ENCODE measurements at places on chromosomes 12 and 14.

- DNase-seq: no peak
Observed at GRCh38 chr12:65205886-65206285, 36.5 kb downstream of the LEMD3 start.

DNA sequence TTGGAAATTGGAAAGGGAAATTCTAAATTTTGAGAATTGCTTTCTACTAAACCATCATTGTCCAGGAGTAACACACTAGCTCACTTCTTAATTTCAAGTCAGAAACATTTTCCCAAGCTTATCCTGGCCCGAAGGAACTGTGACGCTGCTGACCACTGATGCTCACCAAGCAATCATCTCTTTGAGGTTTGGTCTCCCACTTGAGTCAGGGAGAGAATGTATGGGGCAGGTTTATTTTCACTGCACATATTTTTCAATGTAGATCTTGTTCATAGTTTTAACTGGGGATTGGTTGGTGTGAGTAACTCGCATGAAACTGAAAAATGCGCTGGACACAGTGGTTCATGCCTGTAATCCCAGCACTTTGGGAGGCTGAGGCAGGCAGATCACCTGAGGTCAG, 12.9 kb upstream of the RNASE10 start:
- DNase-seq: no peak

GRCh38 chr12:93634416-93634815, 42.8 kb upstream of the CRADD start:
- DNase-seq: no peak

- no peak for DNase-seq
Observed at GRCh38 chr14:36504771-36505175, 15.3 kb downstream of the NKX2-1 start.

DNA sequence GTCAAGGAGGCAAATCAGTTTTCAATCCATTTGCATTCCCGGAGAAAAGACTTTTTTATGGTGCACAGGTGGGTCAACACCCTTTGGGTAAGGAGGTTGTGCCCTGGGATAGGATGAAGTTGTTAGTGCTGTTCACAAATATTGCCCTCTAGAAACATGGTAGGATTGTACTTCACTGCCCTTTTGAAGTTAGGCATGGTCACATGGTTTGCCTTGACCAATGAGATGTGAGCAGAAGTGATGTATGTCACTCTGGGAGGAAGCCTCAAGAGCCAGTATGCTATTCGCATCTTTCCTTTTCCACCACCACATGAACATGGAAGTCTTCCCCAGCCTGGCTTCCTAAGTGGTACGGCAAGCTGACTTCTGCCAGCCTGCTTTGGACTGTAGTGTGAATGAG, 182.7 kb downstream of the TMX1 start:
- no peak for DNase-seq

DNA sequence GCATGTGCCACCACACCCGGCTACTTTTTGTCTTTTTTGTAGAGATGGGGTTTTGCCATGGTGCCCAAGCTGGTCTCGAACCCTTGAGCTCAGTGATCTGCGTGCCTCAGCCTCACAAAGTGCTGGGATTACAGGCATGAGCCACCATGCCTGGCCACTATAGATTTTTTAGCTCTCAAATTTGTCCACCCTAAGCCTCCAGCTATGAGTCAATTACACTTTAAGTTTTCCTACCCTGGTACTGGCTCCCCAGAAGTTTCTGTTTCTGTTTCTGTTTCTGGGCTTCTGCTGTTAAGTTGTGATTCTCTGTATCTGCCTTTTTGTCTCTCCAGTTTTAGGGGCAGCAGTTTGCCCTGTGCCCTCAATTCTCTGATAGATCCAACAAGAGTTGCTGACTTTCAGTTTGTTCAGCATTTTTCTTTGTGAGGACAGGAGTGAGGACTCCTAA, 4.4 kb upstream of the TINF2 start:
- no peak for DNase-seq

DNA sequence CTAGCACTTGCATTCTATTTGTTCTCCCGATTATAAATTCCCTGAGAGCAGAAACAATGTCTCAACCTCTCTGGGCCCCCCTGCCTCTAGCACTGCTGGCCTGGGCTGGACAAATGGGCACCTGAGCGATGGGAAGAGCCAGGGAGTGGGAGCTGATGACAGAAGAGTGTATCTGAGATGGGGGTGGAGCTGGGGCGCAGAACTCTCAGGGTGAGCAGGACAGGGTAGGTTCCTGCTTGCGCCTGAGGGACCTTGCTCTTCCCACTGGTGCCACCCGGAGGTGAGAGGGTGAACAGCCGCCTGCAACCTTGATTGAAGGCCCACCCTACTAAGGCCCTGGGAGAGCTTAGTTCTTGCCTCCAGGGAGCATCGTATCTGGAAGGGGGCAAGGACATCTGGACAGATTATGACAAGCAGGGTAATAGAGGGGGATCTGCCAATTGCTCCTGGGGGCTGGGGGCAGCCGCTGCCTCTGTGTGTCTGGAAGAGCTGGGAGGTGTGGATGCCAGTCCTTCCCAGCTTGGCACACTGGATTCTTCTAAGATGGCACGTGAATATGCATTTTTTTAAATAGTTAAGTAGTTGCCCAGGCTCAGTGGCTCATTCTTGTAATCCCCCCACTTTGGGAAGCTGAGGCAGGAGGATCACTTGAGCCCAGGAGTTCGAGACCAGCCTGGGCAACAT, 43.0 kb upstream of the TSPAN9 start:
- DNase-seq: peak; percentile 70

GRCh38 chr12:25469368-25469767, 83.7 kb downstream of the LMNTD1 start:
- no peak for DNase-seq

DNA sequence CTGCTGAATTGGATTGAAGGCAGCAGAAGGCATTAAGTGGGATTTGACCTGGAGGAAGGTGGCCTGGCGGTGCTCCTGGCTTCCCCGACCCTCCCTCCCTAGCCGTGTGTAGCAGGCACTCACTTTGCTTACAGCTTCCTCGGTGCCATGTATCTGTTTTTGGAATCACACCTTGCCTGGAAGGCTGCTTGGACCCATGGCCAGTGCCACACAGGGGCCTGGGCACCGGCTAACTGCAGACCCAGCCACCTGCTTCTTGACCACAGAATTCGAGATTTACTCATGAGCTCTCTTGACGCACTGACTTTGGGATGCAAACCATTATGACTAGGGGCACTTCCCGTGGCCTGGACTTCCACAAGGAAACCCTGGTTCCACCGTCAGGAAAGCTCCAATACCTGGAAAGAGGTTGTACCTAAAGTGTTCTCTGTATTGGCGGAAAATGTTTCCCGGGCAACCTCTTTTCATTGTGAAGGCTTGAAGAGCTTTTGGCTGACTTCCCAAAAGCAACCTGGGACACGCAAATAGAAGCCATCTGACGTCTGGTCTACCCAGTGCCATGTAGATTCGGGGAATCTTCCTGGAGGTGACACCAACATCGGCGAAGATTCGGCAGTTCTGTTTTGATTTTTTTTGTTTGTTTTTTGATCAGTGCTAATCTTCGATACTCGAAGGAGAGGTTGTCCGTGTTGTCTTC, 125.6 kb upstream of the RTL1 start:
- DNase-seq: no peak

GRCh38 chr12:126811391-126811790, 1455.6 kb upstream of the TMEM132C start:
- DNase-seq: no peak

DNA sequence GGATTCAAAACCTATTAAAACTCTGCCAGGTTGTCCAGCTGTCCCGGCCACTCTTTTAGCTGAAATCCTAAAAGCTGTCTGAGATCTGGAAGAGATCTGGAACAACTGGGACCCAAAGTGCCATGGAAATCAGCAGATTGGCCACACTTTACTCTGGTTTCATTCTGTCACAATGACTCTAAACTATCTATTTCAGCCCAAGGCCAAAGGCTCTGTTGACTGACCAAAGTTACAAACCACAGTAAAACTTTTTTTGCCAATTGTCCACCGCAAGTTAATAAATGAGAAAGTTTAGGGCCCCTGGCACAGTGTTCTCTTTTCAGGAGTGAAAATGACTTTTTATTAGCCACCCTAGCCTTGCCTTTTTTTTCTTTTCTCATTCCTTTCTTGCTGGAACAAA, 113.4 kb upstream of the CPM start:
- DNase-seq: no peak

DNA sequence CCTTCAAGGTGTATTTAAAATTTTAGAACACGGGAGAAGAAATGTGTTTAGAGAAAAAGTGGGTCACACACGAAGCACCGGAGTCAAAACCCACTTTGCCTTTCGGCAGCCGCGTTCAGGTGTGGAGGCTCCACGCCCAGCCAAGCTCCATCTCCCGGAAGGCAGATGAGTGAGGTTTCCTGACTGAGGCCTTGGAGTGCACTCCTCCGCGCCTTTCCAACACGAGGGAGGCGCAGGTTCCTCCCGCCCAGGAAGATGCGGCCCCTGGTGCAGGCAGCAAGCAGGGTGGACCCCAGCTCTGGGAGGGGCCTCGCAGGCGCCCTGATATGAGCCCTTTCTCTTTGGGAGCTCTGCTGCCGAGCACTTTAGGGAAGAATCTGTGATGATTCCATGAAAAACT, 22.5 kb downstream of the MTA1 start:
- no peak for DNase-seq

GRCh38 chr12:67540920-67541624, 107.5 kb upstream of the DYRK2 start:
- DNase-seq: no peak

DNA sequence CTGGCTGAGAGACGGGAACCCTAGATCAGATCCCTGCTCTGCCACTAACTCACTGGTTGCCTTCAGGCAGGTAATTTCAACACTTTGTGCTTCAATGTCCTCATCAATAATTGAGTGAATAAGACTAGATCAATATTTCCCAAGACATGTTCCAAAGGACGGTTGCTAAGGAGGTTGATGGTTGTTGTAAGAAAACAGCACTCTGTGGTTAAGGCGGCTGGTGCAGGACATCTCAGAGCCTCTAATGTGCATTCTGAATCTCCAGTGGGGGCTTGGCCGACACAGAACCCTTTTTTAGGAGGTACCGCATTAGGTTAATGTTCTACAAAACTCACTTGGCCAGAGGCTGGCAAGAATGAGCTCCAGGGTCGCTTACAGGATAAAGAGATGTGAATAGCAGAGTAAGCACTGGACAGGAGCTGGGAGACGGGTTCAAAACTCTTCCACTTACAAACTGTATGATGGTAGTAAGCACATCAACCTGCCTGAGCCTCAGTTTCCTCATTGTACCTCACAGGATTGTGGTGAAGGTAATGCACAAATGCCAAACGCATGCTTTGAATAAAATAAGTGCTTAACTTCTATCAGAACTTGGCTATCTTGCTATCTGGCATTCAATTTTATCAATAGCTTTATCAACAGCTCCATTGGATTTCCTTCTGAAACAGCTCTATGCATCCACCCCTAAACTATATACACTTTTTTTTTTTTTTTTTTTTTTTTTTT, 136.9 kb upstream of the PARP11 start:
- DNase-seq: no peak

DNA sequence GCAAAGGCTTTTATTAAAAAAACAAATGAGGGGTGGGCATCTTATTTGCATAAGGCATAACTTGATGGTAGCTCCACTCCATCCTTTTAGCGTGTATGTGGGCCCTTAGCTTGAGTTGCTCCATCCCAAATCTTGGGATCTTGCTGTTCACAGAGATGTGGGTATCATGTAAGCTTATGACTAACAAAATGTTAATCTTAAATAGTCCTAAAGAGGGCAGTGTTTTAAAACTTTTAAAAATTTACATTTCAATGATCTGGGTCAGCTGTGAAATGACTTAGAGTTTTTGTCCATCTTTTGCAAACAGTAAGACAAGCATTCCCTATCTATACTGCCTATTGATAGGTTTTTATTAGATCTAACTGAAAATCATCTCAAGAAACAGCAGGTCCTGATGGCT, 86.0 kb downstream of the SLCO1A2 start:
- peak; percentile 26 for DNase-seq

DNA sequence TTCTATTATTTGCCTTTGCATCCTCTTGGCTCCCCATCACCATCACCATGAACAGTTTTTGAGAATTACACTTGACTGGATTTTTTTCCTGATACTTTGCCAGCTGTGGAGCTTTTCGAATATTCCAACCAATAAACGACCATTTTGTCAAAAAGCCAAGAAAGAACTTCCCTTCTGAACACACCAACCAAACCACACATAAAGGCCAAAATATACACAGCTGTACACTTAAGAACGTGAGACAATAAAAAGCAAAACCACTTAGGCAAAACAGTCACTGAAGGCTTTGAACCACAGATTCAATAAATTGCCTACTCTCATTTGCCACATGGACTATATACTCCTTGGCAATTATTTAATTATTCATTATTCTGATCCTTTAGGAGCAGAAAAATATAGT, 1.1 kb downstream of the C14orf93 start:
- DNase-seq: no peak

DNA sequence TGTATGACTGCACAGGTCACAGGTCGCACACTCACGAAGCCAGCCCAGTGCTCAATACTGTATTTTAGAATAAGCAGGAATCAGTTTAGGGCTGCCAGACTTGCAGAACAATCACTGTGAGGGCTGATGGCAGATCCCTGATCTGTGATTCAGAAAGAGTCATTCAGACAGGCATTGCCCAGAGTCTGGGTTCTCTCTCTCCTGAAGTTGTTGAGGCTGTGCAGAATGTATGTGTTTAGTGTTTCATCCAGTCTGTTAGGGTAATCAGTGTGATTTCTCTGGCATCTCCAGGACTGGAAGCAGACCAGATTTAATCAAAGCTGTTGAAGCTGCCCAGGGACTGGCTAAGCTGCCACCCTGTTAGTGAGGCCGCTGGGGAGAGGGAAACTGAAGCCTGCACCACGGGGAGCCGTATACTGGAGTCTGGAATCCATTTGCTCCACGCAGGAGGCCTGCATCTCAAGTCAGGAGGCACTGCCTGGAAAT, 69.3 kb downstream of the ETV6 start:
- no peak for DNase-seq

- DNase-seq: no peak
Observed at GRCh38 chr12:52247622-52248540, 14.8 kb downstream of the KRT7 start.

GRCh38 chr14:72850360-72850759, 43.5 kb downstream of the DPF3 start:
- DNase-seq: no peak

DNA sequence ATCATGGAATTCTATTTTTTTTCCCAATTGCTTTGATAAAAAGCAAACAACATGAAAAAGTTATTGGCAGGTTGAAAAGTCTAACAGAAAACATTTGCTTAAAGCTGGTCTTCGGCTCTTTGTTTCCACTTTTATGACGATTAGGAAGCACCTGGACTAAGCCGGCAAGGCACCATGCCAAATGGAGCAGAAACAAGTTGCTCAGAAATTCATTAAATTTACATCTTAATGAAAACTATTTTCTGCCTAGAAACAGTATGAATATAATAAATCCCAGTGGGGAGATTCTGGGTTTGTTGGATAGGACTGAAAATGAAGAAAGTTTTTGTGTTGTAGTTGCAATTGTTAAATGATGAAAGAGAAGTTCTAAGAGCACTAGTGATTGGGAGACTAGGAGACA, 51.4 kb upstream of the OR9K2 start:
- DNase-seq: no peak

DNA sequence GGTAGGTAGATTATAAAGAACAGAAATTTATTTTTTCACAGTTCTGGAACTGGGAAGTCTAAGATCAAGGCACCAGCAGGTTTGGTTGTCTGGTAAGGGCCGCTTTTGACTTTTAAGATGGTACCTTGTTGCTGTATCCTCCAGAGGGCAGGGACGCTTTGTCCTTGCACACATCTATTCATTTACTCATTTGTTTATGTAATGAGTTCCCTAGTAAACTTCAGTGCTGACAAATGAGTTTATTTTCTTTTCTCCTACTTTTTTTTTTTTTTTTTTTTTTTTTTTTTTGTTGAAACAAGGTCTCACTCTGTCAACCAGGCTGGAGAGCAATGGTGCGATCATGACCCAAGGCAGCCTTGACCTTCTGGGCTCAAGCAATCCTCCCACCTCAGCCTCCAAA, 195.7 kb downstream of the FBXL14 start:
- no peak for DNase-seq

Data from globus pallidus (tissue), 1 donor.